GM18507 (cell line): ENCODE measurements at places on chromosomes 5 and 9.

- DNase-seq: no peak
Measured at GRCh38 chr9:11893331-11893730, 799.9 kb upstream of the TYRP1 start.

GRCh38 chr5:9037048-9037447 lies 508.8 kb downstream of the SEMA5A start:
- no peak for DNase-seq

DNA sequence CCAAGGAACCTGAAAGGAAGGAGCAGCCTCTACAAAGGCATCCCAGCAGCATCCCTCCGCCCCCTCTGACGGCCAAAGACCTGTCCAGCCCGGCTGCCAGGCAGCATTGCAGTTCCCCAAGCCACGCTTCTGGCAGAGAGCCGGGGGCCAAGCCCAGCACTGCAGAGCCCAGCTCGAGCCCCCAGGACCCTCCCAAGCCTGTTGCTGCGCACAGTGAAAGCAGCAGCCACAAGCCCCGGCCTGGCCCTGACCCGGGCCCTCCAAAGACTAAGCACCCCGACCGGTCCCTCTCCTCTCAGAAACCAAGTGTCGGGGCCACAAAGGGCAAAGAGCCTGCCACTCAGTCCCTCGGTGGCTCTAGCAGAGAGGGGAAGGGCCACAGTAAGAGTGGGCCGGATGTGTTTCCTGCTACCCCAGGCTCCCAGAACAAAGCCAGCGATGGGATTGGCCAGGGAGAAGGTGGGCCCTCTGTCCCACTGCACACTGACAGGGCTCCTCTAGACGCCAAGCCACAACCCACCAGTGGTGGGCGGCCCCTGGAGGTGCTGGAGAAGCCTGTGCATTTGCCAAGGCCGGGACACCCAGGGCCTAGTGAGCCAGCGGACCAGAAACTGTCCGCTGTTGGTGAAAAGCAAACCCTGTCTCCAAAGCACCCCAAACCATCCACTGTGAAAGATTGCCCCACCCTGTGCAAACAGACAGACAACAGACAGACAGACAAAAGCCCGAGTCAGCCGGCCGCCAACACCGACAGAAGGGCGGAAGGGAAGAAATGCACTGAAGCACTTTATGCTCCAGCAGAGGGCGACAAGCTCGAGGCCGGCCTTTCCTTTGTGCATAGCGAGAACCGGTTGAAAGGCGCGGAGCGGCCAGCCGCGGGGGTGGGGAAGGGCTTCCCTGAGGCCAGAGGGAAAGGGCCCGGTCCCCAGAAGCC lies 30.8 kb downstream of the CD180 start:
- peak; percentile 78 for DNase-seq

GRCh38 chr5:145787001-145787400 lies 48.1 kb downstream of the PRELID2 start:
- DNase-seq: no peak

GRCh38 chr9:91864380-91864779 lies 85.6 kb downstream of the ROR2 start:
- DNase-seq: no peak

- no peak for DNase-seq
Measured at GRCh38 chr5:107542428-107542827, 128.3 kb downstream of the EFNA5 start.
